ENCODE measurements at places on chromosomes 6 and 20.
A peak's percentile ranks its signal among the peaks of the same experiment; 100 is the strongest.

- DNase-seq = no peak
Measured at GRCh38 chr6:149936743-149937142, 5.1 kb upstream of the ULBP2 start.

GRCh38 chr6:33018904-33019303 is 9.5 kb upstream of the HLA-DOA start:
- peak; percentile 34 for DNase-seq

- no peak for DNase-seq
Measured at GRCh38 chr20:48490961-48491831, 336.6 kb downstream of the PREX1 start.

- DNase-seq = no peak
Measured at GRCh38 chr20:49028684-49029083, 17.4 kb upstream of the CSE1L start.

DNA sequence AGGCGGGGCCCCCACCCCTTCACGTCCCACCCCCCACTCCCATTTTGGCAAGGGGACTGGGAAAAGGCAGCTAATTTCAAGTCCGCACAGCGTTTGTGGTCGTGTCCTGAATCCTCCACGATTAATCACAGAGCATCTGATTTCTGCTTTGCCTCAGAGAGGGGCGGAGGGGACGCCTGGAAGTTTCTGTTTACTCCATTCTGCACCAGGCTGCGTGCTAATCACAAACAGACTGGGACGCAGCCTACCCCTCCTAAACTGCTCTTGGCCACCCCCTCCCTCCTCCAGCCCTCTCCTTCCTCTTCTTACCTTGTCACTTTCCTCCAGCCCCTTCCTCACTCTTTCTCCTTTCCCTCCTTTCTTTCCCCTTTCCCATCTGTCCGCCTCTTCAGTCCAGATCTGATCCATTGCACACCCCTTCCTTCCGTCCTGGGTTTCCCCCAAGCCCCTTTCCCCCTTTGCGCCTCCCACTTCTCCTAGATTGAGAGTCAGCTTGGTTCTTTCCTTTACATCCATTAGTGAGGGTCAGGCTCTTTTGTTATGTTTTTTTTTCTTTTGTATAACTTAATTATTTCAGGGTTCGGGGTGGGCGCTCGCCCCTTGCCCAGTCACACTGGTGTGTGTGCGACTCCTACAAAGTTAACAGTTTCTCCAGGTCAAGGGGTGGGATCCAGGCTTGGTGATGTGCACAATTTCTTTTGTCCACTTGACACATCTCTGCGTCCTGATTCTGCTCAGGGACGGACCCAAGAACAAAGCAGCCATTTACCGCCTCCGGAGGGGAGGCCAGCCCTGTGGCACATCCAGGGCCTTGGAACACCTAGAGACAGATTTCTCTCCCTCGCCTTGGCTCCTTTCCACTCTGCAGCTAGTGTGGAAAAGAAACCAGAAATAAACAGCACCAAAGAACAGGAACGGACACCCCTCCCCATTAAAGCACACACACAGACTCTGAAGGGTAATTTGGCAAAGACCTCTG is 520 bp upstream of the RIPOR3 start:
- DNase-seq = no peak

- no peak for DNase-seq
Measured at GRCh38 chr20:25046181-25046641, 11.7 kb downstream of the ACSS1 start.

DNA sequence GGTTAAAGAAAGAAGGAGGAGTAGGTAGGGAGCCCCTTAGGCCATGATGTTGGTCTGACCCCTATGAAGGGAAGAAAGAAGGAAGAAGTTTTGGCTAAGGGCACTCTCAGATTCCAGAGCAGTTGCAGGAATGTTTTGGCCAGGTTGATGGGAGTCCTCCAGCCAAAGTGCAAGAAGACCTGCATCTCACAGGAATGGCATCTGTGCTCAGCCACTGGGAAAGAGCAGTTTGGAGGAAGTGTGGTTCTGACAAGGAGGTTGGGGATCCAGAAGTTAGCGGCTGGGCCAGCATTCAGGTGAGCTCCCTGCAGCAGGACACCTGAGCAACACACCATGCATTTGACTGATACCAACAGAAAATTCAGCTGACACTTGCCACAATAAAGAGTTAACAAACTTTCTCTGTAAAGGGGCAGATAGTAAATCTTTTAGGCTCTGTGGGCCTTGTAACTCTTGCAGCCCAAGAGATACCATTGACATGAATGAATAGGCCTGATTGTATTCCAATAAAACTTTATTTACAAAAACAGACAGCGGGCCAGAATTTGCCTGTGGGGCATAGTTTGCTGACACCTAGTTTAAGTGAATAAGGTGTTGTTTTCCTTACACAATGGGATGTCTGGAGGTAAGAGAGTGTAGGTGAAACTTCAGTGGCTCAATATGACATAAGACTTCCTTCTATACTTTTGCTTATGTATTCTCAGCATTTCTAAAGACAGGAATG is 71.0 kb downstream of the EDN1 start:
- DNase-seq = no peak

GRCh38 chr6:18835976-18836375 is 448.8 kb downstream of the RNF144B start:
- DNase-seq = no peak

- DNase-seq = no peak
Measured at GRCh38 chr20:18662279-18663040, 74.6 kb downstream of the DTD1 start.

- no peak for DNase-seq
Measured at GRCh38 chr6:163922562-163922961, 508.0 kb downstream of the QKI start.

GRCh38 chr20:48745330-48745729 is 82.5 kb downstream of the PREX1 start:
- no peak for DNase-seq

DNA sequence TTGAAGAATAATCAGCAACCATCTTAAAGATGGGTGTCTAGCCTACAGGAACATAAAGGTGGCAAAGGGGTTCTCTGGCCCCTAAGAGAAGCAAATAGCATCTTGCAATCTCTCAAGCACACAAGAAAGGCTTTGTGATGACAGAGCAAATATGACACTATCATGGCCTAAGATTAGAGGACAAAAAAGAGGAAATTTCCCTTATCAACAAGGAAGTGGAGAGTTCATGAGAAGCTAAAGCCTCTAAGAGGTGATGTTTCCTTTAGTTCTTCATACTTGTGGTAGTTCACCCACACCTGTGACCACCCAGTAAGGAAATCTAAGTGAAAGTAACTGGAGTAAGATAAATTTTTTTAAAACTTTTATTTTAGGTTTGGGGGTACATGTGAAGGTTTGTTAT is 88.4 kb downstream of the OLIG3 start:
- DNase-seq = no peak
